ENCODE measurements at places on chromosomes 3 and 15. TPM values are rescaled to one million over a fixed set of nuclear protein-coding genes. Genes with fewer than 3 reads are reported as not detected.

- DNase-seq, result no peak
Measured at GRCh38 chr3:41569632-41570305, 370.5 kb downstream of the CTNNB1 start.

DNA sequence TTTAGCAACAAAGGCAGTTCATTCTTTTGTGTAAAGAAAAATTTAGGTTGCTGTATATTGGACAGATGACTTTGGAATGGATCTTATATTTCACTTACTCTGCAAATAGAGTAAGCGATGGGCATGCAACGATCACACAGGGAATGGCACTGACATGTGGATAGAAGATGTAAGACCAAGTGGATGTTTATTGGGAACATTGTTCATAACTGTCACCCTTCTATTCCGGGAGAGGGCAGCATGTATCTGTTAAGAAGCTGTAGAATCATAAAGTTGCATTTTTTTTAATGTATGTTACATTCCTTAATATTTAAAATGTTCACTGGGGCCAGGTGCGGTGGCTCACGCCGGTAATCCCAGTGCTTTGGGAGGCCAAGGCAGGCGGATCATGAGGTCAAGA, 41.2 kb downstream of the HPS3 start:
- DNase-seq, result no peak

ALDH1A2 gene
- not detected for total RNA-seq

NR2E3 gene
- 0.37 TPM for total RNA-seq

SIAH2 gene
- 23.0 TPM for total RNA-seq

Measured in NCI-H460 (cell line).